ENCODE measurements at places on chromosomes 12 and 14.

DNA sequence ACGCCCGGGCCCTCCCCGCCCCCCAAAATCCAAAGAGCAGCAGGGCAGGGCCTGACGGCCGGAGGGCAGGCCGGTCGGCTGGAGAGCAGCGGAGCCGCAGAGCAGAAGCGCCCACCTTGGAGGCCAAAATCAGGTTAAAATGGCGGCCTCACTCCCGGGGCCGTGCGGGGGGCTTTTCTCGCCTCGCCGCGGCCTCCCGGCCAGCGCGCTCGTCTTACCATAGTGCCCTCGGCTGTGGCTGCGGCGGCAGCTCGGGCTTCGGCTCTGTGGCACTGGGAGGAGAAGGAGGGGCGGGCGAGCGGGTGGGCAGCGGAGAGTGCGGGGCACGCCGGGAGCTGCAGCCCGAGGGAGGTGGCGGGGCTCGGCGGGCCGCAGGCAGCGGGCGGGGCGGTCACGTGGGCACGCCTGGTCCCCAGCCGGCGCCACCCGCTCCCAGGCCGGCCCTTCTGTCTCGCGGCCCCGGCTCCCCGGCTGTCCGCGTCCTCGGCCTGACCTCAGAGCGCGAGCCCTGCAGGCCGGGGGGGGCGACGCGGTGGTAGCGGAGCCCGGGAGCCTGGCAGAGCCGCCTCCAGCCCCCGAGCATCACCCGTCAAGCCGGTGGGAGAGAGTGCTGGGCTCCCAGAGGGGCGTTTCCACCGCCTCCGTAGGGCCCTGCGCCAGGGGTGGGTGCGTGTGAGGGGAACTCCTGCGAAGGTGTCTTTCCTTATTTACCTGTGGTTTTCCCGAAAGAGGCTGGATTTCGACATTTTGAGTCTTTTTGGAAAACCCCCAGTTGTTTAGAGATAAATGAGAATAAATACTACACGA, at the start of gene CFL2:
Gene CFL2 (minus strand): TSS at position 274 of the 807 bp plus-strand sequence. CDS start 53 bp downstream, at position 221.
- DNase-seq: peak; percentile 95

GRCh38 chr14:92386637-92387036, 63.7 kb downstream of the SLC24A4 start:
- DNase-seq: no peak

DNA sequence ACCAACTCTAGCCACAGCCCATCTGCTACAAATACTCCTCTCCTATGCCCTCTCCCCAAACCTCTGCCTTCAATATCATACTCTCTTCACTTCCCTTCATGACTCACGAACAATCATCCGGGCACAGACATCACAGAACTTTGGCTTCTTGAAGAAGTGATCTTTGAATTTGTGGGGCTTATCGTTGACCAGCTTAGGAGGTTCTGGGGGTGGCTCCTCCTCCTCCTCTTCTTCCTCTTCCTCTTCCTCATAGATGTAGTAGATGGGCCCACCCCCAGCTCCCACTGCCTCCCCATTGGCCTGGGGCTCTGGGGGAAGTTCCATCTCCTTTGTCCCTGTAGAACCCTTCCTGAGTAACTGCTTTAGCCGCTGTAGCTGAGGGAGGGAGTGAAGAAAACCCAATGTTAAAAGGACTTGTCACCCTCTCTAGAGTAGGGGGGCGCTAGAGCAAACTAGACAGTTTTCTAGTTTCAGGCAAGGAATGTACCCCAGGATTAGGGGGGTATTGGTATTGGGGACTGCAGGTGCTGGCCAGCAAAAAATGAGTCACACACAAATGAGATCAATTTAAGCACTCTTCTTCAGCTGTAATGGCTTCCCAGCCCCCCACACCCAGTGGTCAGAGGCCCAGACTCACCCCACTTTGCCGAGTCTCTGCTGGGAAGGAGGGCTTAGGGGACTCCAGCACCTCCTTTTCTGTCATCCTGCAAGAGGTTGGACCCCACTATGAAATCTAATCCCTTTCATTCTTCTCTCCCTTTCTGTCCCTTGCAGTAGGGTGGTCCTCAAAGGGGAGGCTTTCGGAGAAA, 1.8 kb downstream of the STAC3 start:
- no peak for DNase-seq

DNA sequence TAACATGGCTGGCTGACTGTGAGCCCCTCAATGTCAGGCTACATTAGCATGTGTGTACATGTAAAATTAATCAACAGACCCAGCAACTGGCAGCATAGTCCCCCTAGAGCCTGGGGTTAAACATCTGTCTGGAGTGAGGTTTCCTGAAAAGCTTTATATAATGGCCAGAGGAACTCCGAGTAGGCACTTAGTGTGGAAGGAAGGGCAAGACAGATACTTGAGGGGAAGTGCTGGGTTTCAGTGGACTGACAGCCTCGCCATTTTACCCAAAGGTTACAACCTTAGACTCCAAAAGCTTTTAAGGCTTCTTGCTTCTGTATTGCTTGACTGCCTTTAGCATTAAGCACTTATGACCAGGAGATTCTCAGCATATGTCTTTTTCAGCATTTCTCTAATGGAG, 430.8 kb downstream of the FLRT2 start:
- DNase-seq: no peak

GRCh38 chr12:44875954-44876543, at the start of gene NELL2:
NELL2 (minus strand) TSS chr12:44876315; CDS start chr12:44875869, 446 bp downstream.
- DNase-seq: peak; percentile 88
